Activated CD4-positive, alpha-beta T cell treated with anti-CD3 and anti-CD28 coated beads, Interleukin-2, amount 50 U/mL, for 16 hours (primary cell): ENCODE measurements at places on chromosomes 6 and 20.

GRCh38 chr6:14765106-14765505 lies 480.8 kb upstream of the JARID2 start:
- no peak for DNase-seq

- no peak for DNase-seq
These were observed 55.7 kb downstream of the SNX5 start for GRCh38 chr20:17912916-17913315.

- DNase-seq = no peak
These were observed 3.5 kb upstream of the MYT1 start for GRCh38 chr20:64160526-64161355.

DNA sequence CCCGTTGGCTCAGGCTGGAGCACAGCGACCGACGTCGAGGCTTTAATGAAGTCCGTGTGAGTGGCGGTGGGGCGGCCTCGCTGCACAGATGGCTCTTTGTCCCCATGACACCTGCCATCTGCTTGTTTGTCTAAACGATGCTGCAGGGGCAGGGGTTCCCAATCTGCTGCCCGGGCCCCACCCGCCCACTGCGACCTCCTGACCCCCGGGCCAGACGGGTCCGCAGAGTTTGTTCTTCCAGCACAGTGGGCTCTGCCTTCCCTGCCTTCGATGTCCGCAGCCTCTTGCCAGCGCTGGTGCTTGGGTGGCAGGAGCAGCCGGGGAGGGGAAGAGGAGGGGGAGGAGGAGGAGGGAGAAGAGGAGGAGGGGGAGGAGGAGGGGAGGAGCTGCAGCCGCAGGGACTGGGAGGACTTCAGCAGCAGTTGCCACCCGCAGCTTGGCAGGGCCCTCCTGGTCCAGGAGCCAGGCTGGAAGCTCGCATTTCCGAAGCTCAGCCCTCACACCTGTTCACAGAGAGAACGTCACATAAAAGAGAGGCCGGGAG lies 210.0 kb downstream of the DLL1 start:
- DNase-seq = no peak

DNA sequence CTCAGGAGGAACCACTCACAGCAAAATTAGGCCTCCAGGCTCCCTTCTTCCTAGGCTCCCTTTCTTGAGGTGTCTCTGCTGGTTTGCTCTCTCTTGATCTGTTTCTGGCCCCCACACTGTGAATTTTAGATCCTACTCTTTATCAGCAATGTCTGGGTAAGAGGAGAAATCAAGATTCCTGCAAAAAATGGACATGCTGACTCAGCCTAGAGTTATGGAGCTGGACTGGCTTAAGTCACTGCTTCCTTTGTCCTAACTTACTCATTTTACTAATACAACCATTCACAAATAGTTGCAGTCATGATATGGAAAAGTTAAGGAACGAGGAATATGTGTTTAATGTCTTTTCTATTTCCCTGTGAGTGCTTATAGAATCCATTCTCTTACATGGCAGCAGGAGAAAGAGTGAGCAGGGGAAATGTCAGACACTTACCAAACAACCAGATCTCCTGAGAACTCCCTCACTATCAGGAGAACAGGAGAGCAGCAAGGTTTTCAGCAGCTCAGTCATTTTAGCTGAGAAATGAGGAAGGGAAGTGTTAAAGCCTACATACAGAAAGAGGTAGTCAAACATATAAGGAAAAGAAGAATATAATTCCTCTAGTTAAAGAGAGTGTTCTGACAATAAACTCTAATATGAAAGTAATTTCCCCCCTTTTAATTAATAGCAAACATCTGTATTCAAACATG lies 160.8 kb downstream of the PDE7B start:
- no peak for DNase-seq

GRCh38 chr20:48054051-48054450 lies 268.8 kb upstream of the SULF2 start:
- no peak for DNase-seq

GRCh38 chr6:3663081-3663480 lies 88.4 kb downstream of the PXDC1 start:
- no peak for DNase-seq

GRCh38 chr6:169092375-169092774 lies 161.3 kb downstream of the THBS2 start:
- DNase-seq = no peak

DNA sequence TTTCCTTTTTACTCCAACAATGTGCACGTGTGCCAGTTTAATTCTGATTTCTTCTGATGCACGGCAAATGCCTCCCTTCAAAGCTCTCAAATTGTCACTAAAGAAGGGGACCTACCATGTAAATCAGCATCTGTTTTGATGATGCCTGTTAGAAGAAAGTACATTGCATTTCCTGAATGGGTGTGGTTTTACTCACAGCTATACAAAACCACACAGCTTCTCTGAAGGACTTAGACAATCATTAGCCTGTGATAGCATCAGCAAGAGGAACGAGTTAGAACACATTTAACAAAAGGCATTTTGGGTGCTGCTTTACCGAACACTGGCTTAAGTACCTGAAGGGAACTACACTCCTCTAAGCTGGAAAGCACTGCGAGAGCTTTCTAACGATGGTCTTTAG lies 109.4 kb downstream of the ATXN1 start:
- peak; percentile 73 for DNase-seq

GRCh38 chr20:36102809-36103596 lies 51.5 kb upstream of the EPB41L1 start:
- no peak for DNase-seq
